ENCODE measurements at places on chromosomes 1 and 21.

GRCh38 chr1:156154317-156154749 is 948 bp downstream of the SEMA4A start:
- DNase-seq: peak; percentile 94

GRCh38 chr1:6587261-6588005 is 7.6 kb downstream of the ZBTB48 start:
- DNase-seq: no peak

DNA sequence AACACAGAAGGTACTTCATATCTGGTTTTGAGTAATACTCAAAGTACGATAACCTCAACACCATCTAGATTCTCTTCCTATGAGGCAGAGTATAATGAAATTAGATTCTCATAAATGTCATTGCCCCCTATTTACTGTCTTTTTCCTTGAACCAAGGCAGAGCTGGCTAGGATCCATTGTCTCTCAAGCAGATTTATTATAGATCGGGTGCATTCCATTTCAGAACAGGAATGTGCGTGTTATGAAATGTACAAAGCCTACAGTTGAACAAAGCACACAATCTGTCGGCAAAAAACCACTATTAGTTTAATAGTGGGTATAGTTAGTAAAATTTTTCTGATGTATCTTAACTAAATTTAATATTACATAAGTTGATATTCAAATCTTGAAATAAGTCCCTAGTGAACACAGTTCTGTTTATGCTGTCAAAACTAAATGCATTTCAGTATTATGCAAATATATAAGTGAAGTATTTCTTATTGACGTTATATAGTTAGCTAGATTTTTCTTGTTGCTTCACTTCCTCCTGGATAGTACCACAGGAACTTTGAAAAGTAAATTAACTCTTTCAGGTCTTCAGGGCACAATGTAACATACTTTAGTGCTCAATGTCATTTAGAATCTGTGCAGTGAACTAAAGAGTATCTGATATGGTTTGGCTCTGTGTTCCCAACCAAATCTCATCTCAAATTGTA is 92.1 kb downstream of the DDAH1 start:
- no peak for DNase-seq

- DNase-seq: no peak
Observed at GRCh38 chr1:105101261-105101660, 1351.6 kb downstream of the AMY1C start.

GRCh38 chr1:57623791-57624538 is 200.1 kb upstream of the DAB1 start:
- DNase-seq: no peak

DNA sequence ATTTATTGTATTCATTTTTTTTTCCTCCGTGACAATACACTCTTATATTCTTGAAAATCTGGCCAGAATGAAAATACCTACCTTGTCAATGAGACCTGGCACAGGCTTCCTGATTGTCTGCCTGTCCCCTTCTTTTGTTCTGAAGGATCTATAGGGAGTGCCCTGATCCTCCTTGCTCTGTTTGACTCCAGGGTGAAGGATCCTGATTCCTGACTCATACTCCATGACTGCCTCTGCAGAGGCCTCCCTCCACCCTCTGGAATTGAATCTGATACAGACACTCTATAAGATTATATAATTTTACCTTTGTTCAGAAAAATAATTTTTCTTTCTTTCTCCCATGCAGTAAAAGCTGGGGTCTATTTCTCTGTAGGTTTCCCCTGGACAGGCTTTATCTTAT is 116.2 kb downstream of the HMCN1 start:
- no peak for DNase-seq

GRCh38 chr1:209810783-209811182 is 4.8 kb upstream of the IRF6 start:
- DNase-seq: no peak

GRCh38 chr1:101407505-101408211 is 170.8 kb downstream of the S1PR1 start:
- DNase-seq: peak; percentile 99

DNA sequence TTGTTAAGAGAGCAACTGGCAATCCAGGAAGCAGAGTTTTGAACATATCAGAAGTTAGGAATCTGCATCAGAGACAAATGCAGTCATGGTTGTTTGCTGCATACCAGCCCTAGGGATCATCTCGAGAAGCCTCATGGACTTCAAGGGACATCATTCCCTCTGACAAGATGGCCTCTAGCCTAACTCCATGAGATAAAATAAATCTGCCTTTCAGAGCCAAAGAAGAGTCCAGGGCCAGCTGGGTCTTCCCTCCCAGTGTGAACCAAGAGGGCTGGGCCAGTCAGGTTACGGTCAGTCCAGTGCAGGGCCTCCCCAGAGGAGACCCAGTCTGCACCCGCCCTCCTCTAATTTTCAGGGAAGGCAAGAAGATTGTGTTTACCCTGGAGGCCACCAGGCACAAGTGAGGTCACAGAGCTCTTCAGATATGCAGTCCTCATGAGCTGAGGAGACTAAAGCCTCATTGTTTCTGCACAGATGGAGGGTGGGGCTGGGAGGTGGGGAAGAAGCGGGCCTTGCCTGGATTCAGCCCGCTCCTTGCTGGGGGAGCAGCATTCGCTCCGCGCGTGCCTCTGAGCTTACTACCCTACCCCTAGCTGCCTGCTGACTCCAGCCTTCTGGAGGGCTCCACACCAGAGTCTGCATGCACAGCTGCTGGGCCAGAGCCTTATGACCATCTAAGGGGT is 52.8 kb downstream of the CAPN2 start:
- no peak for DNase-seq

- no peak for DNase-seq
Observed at GRCh38 chr1:228416217-228416933, at the start of gene TRIM17. TSS of gene TRIM17 (minus strand) at chr1:228416861. CDS start at chr1:228415072, 1,789 bp downstream.

DNA sequence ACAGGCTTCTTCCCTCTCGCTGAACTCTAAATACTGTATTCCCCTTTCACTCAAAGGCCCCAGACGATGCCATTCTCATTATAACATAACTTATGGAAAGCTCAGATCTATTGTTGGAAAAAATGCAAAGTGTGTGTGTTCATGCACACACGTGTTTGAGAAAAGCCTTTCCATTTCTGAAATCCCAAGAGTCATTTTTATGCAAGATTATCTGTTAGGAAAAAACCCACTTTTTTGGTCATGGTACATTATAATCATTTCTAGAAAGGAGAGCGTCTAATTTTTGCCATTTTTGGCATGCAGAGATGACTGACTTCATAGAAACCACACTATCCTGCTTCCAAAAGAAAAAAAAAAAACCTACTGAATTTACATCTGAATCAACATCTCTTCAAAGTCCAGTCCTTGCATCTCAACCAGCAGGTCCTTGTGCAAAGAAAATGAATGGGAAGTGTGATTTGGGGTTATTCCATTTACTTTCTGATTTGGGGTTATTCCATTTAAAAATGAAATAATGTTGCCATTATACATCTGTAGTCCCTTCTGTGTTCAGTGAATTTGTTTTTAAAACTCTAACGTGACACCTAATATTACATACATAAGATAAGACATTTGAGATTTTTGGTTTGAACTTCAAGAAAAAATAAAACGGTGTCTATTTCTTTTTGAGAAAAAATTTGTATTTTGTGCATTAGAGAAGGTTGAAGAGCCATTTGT is 150.3 kb downstream of the DHRS3 start:
- no peak for DNase-seq

DNA sequence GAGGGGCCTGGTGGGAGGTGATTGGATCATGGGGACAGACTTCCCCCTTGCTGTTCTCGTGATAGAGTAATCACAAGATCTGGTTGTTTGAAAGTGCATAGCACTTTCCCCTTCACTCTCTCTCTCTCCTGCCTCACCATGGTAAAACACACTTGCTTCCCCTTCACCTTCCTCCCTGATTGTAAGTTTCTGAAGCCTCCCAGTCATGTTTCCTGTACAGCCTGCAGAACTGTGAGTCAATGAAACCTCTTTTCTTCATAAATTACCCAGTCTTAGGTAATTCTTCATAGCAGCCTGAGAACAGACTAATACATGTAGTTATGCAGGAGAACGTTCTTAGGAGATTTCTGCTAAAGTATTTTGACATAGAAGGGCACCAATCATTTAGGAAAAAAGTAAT is 59.9 kb upstream of the FBXO28 start:
- no peak for DNase-seq

- DNase-seq: no peak
Observed at GRCh38 chr1:243490748-243491686, 235.2 kb downstream of the SDCCAG8 start.

- no peak for DNase-seq
Observed at GRCh38 chr1:208228026-208228425, 16.2 kb downstream of the PLXNA2 start.

DNA sequence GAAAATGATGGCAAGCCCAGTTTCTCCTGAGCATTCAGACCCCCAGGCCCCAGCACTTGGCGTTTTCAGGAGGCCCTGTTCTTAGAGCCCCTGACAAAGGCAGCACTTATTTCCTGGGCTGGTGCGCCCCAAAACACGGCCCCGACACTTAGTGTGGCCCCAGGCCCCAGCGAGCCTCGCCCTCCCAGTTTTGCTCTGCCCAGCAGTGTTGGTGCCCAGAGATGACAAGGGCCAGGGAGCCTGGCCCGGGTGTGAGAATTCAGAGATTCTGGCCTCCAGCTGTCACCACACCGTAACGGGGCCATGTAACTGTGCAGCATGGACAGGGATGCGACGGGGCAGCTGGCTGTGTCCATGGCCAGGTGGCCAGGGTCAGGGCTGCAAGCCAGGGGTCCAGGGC is 18.0 kb upstream of the ARHGEF16 start:
- DNase-seq: no peak

- peak; percentile 57 for DNase-seq
Observed at GRCh38 chr1:160466961-160467360, 56.1 kb downstream of the SLAMF6 start.

DNA sequence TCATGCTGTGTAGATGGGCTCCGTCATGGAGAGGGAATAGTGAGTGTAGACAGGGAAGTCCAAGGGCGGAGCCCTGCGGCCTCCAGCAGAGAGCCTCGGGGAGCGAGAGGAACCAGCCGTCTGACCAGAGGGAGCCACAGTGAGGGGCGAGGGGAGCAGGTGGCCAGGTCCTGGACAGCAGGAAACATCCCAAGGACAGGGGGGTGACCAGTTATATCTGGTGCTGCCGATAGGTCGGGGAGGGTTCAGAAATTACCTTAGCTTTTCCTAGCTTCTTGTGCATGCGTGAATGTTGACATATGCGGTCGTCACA is 46.5 kb downstream of the TRAPPC10 start:
- DNase-seq: no peak

GRCh38 chr1:219963432-219963831 is 35.1 kb upstream of the SLC30A10 start:
- no peak for DNase-seq

- no peak for DNase-seq
Observed at GRCh38 chr21:43717967-43718871, 710 bp upstream of the PDXK start.

DNA sequence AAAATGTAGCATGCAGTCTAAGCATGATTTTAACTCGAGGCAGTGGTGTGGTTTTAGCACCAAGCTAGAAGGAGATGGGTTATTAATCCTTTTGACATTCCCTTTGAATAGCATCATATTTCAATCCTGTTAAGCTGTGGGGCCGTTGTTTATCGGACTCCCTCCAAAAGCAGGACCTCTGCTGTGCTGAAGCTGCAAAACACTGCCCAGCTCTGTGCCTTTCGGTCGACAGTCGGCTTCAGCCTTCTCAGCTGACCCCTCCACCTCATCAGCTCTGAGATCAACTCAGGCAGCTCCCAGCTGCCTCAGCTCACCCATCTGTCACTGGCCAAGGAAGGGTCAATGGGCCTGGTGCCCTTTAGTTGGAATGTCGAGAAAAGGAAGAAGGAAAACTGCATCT is 95.5 kb downstream of the KAZN start:
- DNase-seq: no peak

DNA sequence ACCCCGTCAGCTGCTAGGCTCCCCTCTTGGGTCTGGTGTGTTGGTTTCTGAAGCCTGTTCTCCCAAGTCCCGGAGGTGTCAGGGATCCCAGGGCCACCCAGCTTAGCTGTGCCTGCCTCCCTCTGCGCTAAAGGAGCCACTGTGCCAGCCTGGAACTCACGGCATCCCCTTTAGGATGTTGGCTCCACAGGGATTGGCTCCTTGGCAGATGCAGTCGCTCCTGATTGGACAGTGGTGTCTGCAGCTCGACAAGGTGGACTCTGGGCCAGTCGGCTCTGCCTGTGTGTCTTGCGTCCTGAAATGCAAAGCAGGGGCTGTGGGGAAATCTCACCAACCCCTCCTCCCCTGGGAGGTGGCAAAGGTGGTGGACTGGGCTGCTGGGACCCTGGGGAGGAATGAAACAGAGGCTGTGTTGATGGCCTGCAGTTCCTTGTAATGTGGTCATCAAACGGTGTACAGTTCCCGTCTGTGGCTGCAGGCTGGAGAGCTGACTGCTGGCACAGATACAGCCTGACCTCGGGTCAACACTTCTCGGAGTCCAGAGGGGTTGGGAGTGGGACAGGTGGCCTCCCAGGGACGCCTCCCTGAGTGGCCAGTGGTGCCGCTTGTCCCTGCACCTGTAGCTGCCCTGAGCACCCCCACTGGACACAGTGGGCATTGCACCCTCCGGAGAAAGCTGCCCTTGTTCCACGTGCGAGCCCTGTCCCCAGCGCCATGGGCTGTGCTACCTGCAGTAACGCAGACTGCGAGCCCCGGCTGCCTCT is 11.5 kb upstream of the KCNAB2 start:
- peak; percentile 43 for DNase-seq

DNA sequence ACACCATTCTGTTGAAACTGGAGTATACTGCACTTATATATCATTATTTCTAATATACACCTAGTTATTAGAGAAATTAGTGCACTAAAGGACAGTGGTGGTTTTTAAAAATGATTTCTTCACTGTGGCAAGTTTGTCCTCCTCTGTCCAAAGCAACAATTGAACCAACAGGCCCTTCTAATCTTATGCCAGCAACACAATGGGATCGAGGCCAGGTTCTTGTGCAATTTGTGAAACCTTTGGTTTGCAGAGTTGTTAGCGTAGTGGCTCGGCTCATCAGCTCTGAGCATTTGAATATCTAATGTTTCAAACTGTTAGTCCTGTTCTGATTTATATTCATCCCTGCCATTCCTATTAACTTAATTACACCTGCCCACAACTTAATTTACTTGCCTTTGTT is 9.9 kb upstream of the LRRC39 start:
- no peak for DNase-seq

DNA sequence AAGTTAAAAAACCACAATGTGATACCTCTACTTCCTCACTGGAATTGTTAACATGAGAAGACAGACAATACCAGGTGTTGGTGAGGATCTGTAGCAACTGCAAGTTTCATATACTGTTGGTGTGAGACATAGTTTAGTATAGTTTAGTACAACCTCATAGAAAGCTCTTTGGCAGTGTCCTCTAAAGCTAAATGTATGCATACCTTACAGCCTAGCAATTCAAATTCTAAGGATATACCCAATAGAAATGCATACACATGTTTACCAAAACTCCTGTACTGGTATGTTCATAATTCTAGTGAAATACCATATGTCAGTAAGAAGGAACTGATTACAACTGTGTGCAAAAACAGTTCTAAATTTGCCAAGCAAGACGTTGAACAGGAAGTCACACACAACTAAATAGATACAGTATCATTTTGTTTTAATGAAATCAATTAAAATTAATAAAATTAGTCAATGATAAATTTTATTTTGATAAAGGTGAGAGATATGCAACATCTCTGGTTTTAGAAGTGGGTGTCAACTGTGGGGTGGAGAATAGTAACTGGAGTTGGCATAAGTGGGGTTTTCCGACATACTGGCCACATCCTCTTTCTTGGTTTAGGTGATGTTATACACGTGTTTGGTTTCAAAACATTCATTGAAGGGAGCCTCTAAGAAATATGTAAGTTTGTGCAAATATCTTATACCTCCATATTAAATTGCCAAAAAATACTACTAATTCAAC is 450.7 kb downstream of the PTPRC start:
- peak; percentile 68 for DNase-seq
